GM23338 (cell line): ENCODE measurements at places on chromosomes 6 and 20.

DNA sequence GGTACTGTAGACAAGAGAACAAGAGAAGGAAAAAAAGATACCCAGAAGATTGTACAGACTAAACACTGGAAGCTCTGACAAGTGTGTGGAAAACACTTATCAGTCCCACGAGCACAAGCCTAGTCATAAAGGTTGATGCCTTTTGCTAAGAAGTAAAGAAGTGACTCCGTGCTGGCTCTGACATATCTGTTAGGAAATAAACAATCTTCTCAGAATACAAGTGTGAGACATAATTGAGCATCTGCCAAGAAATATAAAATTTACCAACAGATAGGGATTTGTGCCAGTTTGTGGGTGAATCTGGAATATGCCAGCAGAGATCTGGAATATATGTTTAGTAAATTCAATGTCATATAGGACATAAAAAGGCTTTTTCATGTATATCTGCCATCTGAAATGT, 258.7 kb upstream of the RNF217 start:
- no peak for DNase-seq

DNA sequence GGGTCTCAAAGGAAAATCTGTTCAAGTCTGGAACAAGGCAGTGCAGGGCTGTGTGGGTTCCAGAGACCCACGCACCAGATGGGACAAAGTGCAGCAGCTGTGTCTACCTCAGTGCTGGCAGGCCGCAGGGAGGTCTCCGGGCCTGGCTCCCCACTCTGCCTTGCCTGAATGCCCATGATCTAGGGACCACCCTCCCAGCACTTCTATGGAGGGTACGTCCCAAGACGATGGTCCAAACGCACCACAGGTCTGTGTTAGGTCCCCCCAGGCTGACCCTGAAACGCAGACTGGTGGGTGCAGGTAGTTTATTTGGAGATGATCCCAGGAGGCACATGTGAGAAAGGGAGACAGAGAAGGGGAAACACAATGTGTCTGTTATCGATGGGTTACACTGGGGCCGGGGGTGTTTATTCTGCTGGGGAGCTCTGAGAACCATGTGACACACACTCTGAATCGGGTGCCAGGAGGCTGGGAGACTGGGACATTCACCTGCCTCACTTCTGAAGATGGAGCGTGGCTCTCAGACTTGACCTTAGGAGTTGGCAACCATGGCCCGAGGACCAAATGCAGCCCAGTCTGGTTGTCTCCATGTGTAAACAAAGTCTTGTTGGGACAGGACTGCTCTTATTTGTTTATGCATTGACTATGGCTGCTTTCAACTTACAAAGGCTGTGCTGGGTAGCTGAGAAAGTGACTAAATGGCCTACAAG, 21.7 kb downstream of the CST9L start:
- no peak for DNase-seq

DNA sequence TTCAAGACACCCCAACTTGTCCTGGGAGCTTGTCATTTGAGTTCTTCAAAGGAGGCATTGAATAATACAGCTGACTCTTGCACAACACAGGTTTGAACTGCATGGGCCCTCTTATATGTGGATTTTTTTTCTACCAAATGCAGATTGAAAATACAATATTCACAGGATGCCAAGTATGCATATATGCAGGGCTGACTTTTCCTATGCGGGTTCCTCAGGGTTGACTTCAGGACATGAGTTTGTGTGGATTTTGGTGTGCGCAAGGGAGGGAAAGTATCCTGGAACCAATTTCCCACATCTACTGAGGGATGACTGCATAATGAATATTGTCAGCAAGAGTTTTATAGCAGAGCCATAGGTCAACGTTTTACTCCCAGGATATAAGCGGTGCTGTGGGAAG, 70.0 kb upstream of the RALY start:
- no peak for DNase-seq

- no peak for DNase-seq
Observed at GRCh38 chr6:25735261-25735660, 19.3 kb upstream of the SLC17A4 start.

DNA sequence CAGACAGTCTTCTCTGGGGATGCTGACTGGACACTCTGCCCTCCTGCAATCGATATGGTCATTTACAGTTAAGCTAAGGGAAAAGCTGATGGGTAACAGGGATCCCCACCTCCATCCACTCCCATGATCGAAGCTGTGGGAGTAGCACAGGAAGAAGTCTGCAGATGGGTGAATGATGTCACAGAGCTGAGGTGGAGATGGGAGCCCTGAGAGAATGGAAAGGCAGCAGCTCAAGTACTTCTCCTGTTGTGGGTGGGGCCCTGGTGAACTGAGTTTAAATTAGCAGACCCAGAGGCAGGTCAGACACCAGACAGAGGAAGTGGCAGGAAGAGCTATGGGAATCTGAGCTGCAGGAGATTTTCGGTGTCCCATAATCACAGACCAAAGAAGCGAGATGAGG, 29.0 kb downstream of the HDGFL1 start:
- DNase-seq, result no peak

DNA sequence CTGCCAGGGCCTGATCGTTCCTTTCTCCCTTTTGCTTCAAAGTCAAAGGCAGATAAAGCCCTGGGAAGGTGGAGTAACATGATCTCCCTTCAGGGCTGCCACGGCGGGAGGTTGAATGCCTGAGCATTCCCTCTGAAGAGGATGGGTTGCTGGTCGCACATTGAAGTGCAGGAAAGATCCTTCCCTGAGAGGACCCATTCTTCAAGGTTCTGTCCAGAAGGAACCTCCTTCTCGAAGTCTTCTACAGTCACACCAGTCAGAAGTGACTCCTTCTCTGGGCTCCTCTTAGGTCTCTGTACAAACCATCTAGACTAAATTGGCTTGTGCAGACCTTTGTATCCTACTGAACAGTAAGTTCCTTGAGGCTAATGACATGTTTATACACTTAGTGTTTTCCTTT, 192.6 kb upstream of the VGLL2 start:
- peak; percentile 75 for DNase-seq
